ENCODE measurements at places on chromosomes 3 and 15. TPM values are rescaled to one million over a fixed set of nuclear protein-coding genes. Genes with fewer than 3 reads are reported as not detected.

Gene CCR2
- 27.0 TPM for total RNA-seq

Gene DMXL2
- 38.7 TPM for total RNA-seq

Gene CLDN18
- total RNA-seq: 354 TPM

Gene FRMD4B
- total RNA-seq: 49.0 TPM

Gene CSTA
- 19.8 TPM for total RNA-seq

Gene ARHGEF26
- total RNA-seq: 58.8 TPM

Gene SERINC4
- total RNA-seq: 0.12 TPM

Gene SEMA7A
- 7.8 TPM for total RNA-seq

Gene KCNH8
- total RNA-seq: 0.12 TPM

Gene ADIPOQ
- total RNA-seq: not detected

Gene CYB561D2
- total RNA-seq: 21.3 TPM

DNA sequence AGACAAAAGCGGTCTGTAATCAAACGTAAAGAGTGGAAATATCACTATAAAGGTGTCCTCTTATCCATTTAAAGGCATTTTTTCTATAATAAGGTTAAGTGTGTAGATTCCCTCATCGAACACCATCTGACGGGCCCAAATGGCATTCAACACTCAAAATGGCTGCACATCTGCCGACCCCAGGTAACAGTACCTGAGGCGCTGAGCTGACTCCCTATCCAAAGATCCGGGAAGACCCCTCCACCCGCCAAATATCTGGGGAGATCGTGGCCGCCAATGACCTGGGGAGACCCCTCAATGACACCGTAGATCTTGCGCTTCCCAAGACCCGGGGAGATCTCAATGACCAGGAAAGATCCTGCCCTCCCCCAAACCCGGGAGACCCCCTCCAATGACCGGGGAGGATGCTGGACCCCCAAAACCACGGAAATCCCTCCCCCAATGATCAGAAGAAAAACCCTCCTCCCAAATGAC, 476 bp downstream of the IP6K2 start:
- DNase-seq: peak; percentile 39

DNA sequence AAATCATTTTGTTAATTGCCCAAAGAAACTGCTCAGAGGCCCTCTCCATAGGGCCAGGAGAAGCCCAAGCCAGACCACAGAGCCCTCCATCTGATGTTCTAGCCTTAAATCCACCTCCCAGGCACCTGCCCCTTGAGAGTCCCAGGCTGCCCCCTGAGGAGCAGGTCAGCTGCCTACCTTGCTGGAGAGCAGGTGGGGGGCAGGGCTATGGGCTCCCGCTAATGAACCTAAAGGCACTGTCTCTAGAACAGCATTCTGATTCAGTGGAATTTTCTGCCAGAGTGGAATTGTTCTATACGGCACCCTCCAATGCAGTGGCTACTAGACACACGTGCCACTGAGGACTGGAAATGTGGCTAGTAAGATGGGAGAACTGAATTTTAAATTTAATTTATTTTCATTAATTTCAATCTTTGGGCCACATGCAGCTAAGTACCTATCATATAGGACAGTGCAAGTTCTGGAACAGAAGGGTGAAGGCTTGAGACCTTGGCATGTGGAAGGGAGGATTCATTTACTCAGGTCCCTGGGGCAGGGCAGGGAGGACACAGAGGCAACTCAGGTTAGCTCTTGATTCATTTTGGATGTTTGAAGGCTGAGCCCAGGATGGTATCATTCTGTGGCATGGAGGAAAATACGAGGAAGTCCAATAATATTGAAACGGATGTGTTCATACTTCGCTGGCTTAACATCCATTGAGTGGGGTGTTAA, 11.4 kb downstream of the AMOTL2 start:
- no peak for DNase-seq

- DNase-seq: no peak
These were observed 289.7 kb upstream of the CHRM5 start for GRCh38 chr15:33678602-33679001.

- DNase-seq: no peak
These were observed 60.6 kb downstream of the CD200R1L start for GRCh38 chr3:112786002-112786590.

GRCh38 chr3:63809607-63810006, 9.5 kb upstream of the C3orf49 start:
- no peak for DNase-seq

DNA sequence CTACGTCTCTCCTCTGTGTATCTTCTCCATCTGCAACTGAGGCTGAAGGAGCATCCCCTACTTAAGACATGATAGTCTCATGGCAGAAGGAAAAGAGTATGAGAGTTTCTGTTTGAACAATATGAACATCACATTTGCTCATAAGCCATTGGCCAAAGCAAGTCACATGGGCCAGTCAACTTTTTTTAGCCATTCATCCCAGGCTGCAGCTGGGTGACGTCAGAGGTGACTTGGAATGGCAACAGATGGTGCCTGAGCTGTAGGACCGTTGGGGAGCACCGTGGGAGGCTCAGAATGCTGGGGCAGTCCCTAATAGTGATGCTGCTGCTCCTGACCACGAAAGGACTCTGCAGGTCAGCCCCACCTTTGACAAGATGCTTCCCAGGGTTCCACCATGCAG, 58.7 kb downstream of the CRTC3 start:
- no peak for DNase-seq

DNA sequence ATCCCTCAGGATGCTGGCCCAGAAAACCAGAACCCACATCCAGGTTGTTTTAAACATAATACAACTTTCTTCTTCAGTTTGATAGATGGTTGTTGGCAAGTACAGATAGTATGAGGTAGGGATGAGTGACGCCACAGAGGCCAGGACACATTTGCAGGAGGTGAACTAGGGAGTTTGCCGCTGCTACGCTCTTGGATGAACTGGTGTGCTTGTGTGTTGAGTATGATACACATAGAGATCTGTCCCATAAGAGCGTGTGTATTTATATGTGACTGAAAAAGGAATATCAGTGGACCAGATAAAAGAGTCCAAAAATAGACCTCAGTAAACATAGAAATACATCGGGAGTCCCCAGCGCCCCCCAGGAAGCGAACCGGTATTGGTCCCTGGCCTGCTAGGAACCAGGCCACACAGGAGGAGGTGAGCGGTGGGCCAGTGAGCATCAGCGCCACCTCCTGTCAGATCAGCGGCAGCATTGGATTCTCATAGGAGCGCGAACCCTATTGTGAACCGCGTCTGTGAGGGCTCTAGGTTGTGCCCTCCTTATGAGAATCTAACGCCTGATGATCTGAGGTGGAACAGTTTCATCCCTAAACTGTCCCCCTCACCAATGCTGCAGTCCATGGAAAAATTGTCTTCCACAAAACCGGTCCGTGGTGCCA, 98.1 kb downstream of the LRRK1 start:
- no peak for DNase-seq

DNA sequence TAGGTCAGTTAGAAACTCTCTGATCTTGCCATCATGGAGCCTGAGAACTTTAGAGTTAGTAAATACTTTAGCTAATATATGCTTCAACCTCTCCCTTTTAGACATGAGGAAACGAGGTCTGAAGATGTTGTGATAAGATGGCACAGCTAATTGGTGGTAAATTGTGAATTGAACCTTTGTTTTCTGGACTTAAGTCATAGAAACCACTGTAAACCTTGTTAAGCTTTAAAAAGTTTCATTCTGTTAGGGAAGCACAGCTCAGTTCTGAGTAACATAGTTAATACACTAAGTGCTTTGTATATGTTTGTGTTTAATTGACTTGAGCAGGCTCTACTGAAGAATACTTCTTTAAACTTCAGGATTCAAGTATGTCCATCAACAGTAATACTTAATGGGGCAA, 108.6 kb downstream of the AKAP13 start:
- no peak for DNase-seq

GRCh38 chr3:131147534-131147933, 120.9 kb downstream of the NEK11 start:
- DNase-seq: no peak

GRCh38 chr15:41997845-41998244, 23.0 kb downstream of the PLA2G4E start:
- DNase-seq: no peak

DNA sequence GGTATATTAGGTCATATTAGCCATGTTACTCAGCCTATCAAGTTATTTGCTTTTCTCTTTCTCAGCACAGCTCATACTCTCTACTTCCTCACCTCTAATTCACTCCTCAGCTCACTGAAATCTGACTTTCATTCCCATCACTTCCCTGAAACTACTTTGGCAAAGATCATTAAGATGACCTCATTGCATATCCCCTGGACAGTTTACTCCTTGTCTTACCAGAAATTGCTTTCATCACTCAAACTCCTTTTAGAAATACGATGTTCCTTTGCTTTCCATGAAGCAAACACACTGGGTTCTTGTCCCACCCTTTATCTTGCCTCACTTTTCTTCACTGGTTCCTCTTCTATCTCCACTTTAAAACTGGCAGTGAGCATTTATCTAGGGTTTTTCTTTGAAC, 354.4 kb downstream of the TUSC7 start:
- no peak for DNase-seq

GRCh38 chr3:132433121-132433520, 15.8 kb downstream of the DNAJC13 start:
- DNase-seq: no peak

DNA sequence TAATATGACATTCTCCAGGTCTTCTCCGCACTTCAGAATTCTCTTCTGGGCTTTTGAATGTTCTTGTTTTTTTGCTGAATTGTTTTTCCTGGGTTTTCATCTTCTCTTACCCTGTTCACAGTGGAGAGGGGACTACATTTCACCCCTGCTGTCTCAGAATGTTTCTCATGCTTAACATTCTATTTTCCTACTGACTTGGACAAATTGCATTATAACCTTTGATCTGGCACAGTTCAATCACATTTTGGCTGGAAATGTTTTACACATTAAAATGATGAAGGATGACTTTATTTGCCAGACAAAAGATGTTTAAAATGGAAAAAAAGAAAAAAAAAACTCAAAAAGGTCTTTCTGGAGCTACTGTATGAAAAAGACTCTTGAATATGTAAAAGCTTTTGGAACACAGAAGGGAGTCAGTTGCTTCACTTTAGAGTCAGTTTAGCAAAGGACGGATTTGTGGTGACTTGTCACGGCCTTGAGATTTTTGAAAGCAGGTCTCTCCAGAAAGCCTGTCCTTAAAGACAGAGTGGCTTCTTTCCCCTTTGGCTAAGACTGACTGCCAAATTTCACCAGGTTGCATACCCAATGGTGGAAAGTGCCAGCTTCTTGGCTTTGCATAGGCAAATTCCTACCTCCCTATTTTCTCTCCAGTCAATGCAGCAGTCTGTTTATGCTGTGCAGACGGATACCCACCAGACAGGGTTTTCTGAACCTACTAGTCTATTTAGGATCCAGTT, 401.0 kb upstream of the TBL1XR1 start:
- DNase-seq: no peak

DNA sequence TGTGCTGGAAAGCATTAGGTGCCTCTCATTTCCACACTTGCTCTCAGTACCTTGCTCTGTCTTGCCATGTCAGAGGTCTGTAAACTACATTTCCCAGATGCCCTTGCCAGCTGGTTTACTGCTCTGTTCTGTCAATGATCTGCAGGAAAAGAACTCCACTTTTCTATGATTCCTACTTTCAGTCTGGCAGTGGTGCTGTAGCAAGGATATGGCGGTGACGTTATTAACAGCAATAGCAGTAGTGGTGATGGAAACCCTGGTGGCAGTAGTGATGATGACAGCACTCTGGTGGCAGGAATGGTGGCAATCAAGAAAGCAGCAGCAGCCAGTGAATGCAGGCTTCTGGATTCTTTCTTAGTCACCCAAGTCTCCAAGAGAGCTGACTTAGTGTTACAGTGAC, 665.2 kb downstream of the DIPK2A start:
- no peak for DNase-seq

- no peak for DNase-seq
These were observed 42.2 kb downstream of the ZBTB11 start for GRCh38 chr3:101634591-101635196.

DNA sequence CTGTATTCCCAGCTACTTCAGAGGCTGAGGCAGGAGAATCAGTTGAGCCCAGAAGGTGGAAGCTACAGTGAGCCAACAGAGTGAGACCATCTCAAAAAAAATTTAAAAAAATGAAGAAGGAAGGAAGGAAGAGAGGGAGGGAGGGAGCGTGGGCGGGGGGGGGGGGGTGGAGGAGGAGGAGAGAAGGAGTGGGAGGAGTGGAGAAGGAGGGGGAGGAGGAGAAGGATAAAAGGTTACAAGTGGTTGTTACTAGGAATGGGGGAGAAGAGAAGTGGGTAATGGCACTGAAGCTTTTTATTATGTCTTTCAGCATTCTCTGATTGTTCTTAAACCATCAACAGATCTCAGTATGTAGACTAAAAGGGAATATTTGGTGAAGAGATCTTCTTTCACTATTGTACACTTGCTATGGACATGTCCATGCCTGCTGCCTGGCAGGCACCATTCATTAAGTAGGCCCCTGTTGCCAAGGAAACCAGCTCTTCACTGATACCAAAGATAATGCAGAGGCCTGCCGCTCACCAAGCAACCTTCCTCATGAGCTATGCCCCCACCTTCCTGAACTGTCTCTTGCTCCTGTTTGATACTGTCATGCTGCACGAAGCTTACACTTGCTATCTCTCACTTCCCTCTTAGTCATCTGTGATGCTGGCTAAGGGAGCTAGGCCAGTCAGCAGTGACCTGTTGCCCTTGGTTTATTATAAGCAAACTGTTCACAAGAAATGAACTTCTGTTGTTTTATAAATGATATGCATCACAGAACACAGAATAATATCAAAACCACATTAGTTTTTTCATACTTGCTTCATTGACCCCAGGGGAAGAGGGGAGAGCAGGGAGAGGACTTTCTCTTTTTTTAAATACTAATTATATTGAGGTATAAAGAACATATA, 23.1 kb downstream of the EPM2AIP1 start:
- no peak for DNase-seq

DNA sequence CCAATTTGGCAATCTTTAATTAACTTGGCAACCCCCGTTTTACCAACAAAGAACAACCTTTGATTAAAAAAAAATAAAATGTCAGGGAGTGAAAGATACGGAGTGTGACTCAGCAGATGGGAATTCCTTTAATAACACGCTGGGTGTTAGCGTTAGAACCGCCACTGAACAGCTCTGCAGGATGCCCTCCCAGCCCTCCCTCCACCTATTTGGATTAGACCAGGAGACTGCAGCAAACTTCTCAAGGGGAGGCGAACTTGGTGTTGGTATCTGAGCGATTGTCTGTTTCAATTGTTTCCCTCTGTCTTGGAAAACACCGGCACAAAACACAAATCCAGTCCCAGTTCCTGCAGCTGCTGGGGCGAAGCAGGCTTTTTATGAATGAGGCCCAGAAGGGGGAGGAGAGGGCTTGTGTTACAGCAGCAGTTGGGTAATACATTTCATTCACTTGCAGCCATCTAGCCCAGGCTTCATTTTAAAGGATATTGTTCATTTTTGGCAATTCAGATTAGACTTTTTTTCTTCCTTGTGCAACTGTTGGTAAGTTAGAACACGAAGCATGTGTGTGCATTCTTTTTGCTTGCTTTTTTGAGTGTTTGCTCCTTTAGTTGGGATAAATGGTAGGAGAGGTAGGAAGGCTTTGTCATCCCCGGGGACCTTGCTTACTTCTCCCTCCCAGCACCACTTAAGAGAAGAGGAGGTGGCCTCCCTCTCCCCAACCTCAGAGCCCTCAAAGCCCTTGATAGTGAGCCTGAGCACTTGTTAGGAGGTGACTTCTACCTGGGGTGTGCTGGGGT, 152.3 kb downstream of the IGF1R start:
- peak; percentile 91 for DNase-seq

GRCh38 chr15:89205991-89206585, 15.3 kb downstream of the RLBP1 start:
- DNase-seq: no peak
